ENCODE measurements at places on chromosomes 11 and 22. TPM values are rescaled to one million over a fixed set of nuclear protein-coding genes. Genes with fewer than 3 reads are reported as not detected.

The OR4D5 gene
- total RNA-seq = not detected

The OR51E2 gene
- total RNA-seq = not detected

The PNPLA5 gene
- total RNA-seq = not detected

The SYT12 gene
- total RNA-seq = not detected

DNA sequence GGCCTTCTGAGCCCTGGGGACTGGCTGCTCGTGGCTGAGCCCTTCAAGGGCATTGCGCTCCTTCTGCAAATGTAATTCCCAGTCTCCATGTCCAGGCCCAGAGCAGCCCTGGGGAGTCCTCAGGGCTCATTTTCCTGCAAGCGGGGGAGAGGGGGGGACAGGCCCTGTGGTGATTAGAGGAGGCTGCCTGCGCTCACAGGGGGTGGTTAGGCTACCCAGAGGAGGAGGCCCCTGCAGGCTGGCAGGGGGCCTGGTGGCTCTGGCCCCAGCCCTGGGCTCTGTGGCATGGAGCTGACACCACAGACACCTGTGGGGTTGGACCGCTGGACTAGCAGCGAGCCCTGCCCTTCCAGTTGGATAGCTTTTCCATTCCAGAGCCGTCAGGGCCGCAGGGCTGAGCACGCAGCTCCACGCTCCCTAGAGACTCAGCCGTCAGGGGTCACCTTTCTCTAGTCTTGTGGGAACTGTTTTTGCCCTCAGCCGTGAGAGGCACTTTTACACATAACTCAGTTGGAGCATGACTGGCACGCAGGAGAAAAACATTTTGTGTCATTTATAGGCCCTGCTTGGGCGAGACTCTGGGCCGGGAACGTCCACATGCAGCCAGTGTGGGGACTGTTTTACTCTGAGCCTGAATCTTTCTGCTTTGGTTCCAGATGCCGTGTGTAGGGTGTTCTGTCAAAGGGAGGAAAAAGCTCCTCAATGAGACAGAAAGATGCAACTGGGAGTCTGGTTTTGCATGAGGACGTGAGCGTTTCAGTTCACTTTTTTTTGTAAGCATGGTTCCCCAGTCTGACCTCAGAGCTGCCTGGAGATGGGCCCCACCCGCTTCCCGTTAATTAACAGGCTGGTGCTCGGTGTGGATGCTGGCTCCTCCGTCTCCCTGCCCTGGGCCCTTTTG, 58.1 kb downstream of the LRP5 start:
- DNase-seq = no peak

GRCh38 chr11:64029773-64030172, 6.0 kb upstream of the FLRT1 start:
- DNase-seq = no peak

DNA sequence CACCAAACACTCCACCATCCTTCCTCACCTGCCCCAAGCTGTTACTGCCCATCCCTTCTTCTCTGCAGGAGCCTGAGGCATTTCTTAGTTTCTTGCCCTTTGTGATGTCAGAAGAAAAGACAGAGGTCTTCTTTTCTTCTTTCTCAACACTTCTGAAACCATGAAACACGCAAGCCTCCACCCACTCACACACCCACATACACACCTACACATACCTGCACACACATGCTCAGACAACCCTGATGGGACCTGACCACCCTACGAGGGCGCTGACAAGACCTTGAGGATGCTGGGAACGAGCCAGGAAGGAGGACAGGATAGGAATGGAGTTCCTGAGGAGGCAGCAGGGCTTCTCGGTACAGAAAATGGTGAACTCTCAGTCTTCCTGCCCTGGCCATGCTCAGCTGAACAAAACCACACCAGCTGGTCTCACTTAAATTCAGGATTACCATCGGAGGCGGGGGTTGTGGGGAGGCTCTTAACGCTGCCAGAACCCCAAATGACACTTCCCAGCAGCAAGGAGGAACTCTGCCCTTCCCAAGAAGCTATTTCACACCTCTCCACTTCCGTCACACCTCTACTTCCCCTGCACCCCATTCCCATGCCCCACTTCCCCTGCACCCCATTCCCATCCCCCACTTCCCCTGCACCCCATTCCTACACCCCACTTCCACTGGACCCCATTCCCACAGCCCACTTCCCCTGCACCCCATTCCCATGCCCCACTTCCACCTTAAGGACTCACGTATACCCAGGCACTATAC, 41.0 kb downstream of the CSF2RB start:
- no peak for DNase-seq

- peak; percentile 47 for DNase-seq
Measured at GRCh38 chr11:122140500-122140899, 24.5 kb upstream of the BLID start.

DNA sequence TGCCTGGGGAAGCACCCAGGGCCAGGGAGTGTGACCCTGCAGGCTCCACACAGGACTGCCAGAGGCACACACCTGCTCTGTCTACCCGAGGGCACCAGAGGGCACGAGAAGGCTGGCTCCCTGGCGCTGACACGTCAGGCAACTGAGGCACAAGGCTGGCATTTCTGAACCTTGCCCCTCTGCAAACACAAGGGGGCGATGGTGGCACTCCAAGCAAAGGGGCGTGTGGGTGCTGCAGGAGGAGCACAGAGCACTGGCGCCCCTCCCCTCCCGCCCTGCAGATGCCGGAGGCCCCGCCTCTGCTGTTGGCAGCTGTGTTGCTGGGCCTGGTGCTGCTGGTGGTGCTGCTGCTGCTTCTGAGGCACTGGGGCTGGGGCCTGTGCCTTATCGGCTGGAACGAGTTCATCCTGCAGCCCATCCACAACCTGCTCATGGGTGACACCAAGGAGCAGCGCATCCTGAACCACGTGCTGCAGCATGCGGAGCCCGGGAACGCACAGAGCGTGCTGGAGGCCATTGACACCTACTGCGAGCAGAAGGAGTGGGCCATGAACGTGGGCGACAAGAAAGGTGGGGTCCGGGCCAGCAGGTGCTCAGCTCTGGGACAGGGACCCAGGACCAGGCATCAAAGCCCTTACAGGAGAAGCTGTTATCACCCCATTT, 20.8 kb upstream of the TXNRD2 start:
- DNase-seq = peak; percentile 75

DNA sequence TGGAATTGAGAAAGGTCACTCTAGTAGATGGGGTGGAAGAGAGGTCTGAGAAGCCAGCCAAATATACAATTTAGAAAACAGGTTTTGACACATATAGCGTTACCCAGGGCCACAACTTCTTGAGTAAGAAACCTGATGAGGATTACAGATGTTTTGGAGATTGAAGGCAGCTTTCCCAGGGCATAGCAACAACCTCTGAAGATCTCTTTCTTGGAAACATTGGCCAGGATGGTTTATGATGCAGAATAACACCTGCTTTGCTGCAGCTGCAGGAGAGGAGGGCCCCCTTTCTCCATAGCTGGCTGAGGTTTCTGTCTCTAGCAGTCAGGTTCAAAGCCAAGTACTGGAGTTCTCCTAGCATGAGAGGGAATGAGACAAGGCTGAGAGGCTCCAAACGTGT, 75.1 kb upstream of the NUP50 start:
- no peak for DNase-seq

DNA sequence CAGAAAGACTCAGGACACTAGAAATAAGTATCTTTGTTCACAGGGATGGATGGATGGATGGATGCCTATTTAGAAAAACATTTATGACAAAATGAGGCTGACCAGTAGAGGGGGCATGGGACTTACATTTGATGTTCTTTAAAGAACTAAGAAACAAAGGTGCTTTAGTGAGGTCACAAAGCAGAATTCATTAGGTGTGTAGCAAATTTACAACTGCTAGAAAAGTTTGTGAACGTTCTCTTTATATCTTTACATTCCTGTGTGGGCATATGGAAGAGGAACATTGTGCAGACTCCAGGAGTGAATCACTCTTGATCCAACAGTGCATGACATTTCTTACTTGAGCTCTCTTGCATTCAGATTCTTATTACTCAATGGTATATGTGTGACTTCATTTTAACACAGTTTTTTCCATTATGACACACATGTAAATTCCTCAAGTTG, 15.8 kb upstream of the SIK2 start:
- DNase-seq = peak; percentile 59

DNA sequence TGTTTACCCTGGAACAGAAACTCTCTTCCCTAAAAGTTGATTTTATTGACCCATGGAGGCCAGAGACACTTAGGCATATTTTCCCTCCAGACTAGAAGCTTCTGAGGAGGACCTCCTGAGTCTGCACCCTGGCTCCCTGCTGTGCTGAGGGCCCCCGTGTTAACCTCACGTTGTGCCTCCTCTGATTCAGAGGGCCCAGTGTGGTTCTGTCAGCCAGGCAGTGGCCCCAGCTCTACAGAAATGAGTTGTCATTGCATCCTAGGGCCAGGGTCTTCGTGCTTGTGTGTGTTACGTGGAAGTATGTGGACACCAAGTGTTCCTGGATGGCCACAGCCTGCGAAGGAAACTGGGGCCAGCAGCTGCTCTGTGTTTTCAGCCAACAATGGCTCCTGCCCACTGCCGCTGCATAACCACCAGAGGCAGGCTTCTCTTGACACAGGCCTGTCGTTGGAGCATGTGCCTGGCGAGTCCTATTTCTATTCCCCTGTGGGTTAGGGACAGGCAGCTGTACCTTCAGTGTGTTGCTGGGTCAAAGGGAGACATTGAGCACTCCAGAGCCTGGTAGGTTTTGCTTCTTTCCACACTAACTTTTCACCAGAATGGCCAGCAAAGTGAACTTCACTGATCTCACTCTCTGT, 44.5 kb downstream of the MED15 start:
- peak; percentile 48 for DNase-seq

DNA sequence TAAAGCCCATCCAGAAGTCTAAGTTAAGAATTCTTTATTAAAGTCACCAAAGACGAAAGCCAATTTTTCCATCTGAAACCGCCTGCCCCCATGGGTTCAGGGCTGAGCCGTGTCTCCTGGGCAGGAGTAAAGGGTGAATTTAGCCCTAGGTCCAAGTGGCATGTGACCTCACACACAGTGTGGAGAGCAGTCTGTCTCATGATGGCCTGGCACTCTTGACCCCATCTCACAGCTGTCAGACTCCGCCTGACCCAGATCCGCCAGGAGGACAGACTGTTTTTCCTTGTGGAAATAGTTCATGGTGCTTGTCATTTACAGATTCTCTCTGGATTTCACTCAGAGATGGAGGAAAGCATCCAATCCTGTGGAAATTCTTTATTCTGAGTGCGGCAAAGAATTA, 109.7 kb downstream of the GALNT18 start:
- no peak for DNase-seq

Data from endothelial cell of umbilical vein (primary cell).